ENCODE measurements at places on chromosomes 6 and 20. TPM values are rescaled to one million over a fixed set of nuclear protein-coding genes. Genes with fewer than 3 reads are reported as not detected.

DNA sequence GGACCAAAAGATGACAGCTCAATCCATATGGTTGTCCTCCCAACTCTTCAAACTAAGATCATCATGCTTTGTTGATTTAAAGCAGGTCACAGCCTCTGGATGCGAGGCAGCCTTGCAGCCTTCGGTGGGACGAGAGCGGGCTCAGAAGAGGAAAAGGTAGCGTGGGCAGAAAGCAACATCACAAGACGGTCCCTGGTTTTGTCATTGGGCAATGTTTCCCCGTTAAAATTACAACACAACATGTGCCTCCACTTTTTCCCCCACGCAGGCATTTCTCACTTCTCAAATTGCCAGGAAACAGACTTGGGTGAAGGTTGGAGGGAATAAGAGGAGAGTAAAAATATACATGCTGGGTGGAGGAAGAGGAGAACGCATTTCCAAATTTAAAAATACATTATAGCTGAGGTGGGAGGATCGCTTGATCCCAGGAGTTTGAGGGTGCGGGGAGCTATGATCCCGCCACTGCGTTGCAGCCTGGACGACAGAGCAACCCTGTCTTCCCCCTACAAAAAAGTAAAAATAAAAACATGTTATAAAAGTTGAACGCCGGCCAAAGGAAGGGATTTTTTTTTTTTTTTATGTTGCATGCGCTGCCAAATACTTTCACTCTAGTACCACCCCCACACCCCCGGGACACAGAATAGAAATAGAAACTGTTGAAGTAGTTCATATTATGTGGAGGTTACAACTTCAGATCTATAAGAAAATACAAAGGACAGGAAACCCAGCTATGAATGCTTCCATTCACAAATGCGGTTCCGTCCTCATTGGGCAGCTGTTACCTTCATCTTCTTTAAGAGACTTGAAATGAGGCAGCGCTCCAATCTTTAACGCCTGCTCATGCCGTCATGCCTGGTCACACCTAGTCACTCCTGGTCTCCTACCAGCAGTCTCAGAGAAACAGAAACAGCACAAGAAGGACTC, 13.9 kb upstream of the NAA20 start:
- DNase-seq: no peak
- H3K4me1 ChIP-seq: peaks cover 2% of the 10 kb centered on the region
- H3K27ac ChIP-seq: peak overlapping the region; percentile 55

DNA sequence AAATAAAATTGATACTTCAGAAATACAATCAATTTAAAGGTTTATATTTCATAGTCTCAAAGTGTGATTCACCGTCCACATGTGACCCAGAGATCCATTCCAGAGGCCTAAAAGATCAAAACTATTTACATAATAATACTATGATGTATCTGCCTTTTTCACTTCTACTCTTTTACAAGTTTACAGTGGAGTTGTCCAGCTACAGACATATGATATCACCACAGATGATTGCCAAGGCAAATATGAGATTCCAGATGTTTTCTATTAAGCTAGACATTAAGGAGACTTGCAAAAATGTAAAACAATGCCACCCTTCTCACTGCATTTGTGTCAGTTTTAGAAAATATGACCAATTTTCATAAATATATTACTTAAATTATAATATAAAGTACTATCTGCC, 443.7 kb downstream of the GJA1 start:
- H3K27me3 ChIP-seq: no peaks in the 10 kb centered on the region
- no peak overlapping the region for H3K27ac ChIP-seq
- no peak overlapping the region for H3K4me3 ChIP-seq
- no peak for DNase-seq
- H3K4me1 ChIP-seq: no peaks in the 10 kb centered on the region

The TBX18 gene
- 0.87 TPM for total RNA-seq

DNA sequence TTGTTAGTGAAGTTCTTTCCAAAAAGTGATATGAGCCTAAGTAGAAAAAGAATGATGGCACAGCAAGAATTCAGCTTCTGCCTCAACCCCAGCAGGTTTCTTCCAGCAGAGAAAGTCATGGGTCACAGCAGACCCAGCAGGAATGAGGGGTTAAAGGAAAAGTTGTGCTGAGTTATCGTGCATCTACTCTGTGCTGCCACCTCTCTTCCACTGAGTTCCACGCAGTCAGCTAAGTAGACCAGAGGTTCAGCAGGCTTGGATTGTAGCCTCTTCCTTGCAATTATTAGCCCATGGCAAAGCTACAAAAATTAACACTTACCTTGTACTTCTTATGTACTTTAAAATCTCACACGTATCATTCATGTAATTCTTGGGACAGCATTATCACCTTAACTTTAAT, 510.8 kb downstream of the PTPRT start:
- no peak for DNase-seq
- no peak overlapping the region for H3K4me3 ChIP-seq
- H3K27me3 ChIP-seq: no peaks in the 10 kb centered on the region
- no peaks in the 10 kb centered on the region for H3K36me3 ChIP-seq
- H3K27ac ChIP-seq: no peak overlapping the region

- no peak for DNase-seq
- H3K36me3 ChIP-seq: no peaks in the 10 kb centered on the region
- H3K27me3 ChIP-seq: no peaks in the 10 kb centered on the region
- H3K4me3 ChIP-seq: no peak overlapping the region
These were observed 13.2 kb upstream of the ASXL1 start for GRCh38 chr20:32344835-32345506.

DNA sequence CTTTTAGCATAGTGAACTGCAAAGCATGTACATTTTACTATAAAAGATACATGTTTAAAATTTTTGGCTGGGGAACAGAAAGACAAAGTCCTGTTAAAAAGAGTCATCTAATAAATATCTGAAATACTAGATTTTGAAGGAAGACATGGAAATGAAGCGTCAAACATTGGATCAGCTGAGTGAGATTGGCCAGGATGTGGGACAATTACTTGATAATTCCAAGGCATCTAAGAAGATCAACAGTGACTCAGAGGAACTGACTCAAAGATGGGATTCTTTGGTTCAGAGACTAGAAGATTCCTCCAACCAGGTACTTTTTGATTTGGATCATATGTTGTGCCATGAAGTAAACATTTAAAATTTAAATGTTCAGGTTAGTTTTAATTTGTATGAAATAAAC, 162.3 kb downstream of the UTRN start:
- H3K4me3 ChIP-seq: no peak overlapping the region
- DNase-seq: no peak
- no peaks in the 10 kb centered on the region for H3K36me3 ChIP-seq
- peaks cover 7% of the 10 kb centered on the region for H3K4me1 ChIP-seq
- H3K27ac ChIP-seq: no peak overlapping the region
- no peaks in the 10 kb centered on the region for H3K27me3 ChIP-seq

The CLPSL1 gene
- total RNA-seq: not detected

GRCh38 chr6:52632011-52632410, 38.9 kb upstream of the TMEM14A start:
- no peak overlapping the region for H3K4me3 ChIP-seq
- no peak for DNase-seq
- H3K27me3 ChIP-seq: no peaks in the 10 kb centered on the region
- no peaks in the 10 kb centered on the region for H3K36me3 ChIP-seq
- no peaks in the 10 kb centered on the region for H3K4me1 ChIP-seq

DNA sequence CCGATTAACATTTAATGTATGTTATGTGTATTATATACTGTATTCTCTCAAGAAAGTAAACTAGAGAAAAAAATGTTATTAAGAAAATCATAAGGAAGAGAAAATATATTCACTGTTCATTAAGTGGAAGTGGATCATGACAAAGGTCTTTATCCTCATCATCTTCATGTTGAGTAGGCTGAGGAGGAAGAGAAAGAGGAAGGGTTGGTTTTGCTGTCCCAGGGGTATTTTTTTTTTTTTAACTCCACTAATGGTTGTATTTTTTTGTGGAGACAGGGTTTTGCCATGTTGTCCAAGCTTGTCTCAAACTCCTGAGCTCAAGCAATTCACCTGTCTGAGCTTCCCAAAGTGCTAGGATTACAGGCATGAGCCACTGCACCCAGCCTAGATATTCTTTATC, 11.0 kb downstream of the ECT2L start:
- no peak overlapping the region for H3K4me3 ChIP-seq
- H3K27ac ChIP-seq: no peak overlapping the region
- H3K36me3 ChIP-seq: no peaks in the 10 kb centered on the region
- DNase-seq: no peak
- H3K27me3 ChIP-seq: no peaks in the 10 kb centered on the region

GRCh38 chr6:155038104-155038503, 43.0 kb downstream of the TIAM2 start:
- H3K27ac ChIP-seq: no peak overlapping the region
- H3K36me3 ChIP-seq: no peaks in the 10 kb centered on the region
- no peak overlapping the region for H3K4me3 ChIP-seq
- no peaks in the 10 kb centered on the region for H3K4me1 ChIP-seq

GRCh38 chr20:21702553-21703470, 2.7 kb upstream of the PAX1 start:
- H3K4me3 ChIP-seq: no peak overlapping the region
- no peak overlapping the region for H3K27ac ChIP-seq
- DNase-seq: no peak
- peaks cover 6% of the 10 kb centered on the region for H3K27me3 ChIP-seq

DNA sequence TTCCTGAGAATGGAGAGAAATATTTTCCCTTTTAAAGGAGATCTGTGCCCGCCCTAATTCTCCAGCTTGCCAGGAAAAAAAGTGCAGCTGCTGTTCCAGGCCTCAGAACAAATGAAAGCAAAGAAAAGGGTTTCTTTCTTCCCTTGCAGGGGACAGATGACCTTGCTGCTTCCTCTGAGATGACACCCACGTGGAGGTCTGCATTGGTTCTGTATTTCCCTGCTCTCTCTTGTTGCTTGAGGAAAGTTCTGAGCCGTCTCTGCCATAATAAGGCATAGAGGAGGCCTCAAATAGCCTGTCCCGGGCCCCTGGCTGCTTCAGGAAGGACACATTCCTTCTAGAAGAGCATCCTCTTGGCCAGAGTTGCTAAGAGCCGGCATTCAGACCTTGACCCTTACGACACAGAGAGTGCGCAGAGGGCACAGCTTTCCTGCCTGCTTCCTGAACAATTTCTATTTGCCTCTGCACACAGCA, 501.8 kb upstream of the SULF2 start:
- no peaks in the 10 kb centered on the region for H3K4me1 ChIP-seq
- DNase-seq: no peak
- no peaks in the 10 kb centered on the region for H3K27me3 ChIP-seq
- H3K36me3 ChIP-seq: no peaks in the 10 kb centered on the region

The EFCAB8 gene
- 0.17 TPM for total RNA-seq

GRCh38 chr6:41965429-41966213, 24.0 kb upstream of the CCND3 start:
- H3K4me1 ChIP-seq: no peaks in the 10 kb centered on the region
- no peaks in the 10 kb centered on the region for H3K36me3 ChIP-seq
- peak; percentile 37 for DNase-seq
- H3K27ac ChIP-seq: no peak overlapping the region
- H3K27me3 ChIP-seq: no peaks in the 10 kb centered on the region

GRCh38 chr6:94588301-94588700, 989.0 kb upstream of the MANEA start:
- H3K27me3 ChIP-seq: no peaks in the 10 kb centered on the region
- no peak overlapping the region for H3K27ac ChIP-seq
- no peak overlapping the region for H3K4me3 ChIP-seq
- no peaks in the 10 kb centered on the region for H3K36me3 ChIP-seq

- H3K4me1 ChIP-seq: peaks cover 17% of the 10 kb centered on the region
- no peaks in the 10 kb centered on the region for H3K36me3 ChIP-seq
- no peak for DNase-seq
- H3K27ac ChIP-seq: no peak overlapping the region
- no peaks in the 10 kb centered on the region for H3K27me3 ChIP-seq
- H3K4me3 ChIP-seq: no peak overlapping the region
These were observed 184.3 kb upstream of the PMEPA1 start for GRCh38 chr20:57894096-57894495.
